Endothelial cell (in vitro differentiated cells): ENCODE measurements at places on chromosomes 7 and 10. TPM values are rescaled to one million over a fixed set of nuclear protein-coding genes. Genes with fewer than 3 reads are reported as not detected.

DNA sequence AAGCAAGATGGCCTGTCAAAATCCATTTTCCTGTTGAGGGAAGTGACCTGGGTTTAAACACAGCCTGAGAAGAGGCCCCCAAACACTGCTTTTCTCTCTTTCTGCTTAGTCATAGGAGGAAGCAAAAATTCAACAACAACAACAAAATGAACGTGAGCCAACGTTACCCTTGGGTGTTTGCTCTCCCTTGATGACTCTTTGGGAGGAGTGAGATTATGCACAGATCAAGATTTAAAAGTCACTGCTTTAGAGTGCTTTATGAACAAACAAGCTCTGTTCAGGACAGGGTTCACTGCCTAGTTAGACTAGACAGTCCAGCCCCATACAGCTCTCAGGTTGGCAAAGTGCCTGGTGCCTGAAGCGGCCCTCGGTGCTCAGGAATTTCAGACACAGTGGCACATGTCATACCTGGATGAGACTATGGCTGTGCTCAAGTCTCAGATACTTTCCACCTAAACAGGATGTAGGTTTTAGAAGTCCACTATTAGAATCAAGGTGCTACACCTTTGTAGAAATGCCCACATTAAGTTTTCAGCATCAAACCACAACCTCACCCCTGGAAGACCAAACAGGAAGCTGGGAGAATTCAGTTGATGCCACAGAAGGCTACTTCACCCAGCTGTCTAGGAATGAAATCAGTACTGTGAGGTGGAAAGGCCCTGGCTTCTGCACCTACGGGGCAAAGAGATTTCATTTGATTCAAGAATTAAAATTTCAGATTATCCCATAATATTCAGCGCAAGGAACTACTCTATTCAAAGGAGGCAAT lies 38.7 kb downstream of the DENND11 start:
- DNase-seq: no peak

DNA sequence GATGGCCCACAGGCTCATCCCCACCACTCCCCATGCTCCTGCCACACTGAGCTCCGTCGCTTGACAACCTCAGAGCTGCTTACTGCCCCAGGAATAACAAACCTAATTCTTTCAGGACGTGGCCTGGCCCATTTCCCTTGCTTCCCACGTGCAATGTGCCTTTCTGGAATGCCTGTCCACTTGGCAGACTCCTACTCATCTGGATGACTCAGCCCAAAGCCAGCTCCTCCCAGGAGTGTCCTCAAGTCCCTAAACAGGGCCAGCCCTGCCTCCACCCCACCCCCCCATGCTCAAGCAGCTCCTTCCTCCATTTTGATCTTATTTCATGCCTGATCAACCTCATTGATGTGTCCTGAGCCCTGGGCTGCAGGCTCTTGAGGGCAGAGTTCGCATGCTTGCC lies 164.9 kb upstream of the RNF32 start:
- DNase-seq: no peak

Gene SYCE1
- 0.26 TPM for total RNA-seq

Gene ANKRD61
- not detected for total RNA-seq

DNA sequence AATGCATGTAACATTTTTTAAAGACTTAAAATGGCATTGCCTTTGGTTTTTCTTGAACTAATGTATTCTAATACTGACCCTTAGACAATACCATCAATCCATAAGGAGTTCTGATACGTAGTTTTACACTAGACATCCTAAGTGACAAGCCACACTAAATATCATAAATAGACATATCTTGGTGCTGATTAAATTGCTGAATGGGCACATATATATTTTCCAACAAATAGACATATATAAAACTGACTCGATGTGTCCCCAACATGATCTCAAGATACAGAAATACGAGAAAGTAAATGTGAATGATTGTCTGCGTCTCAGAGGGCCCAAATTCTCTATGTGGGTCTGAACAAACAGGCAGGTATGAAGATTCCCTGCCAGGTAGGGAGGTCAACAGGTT lies 99.8 kb downstream of the NEBL start:
- no peak for DNase-seq

GRCh38 chr10:18737841-18738240 lies 78.6 kb downstream of the ARL5B start:
- DNase-seq: no peak

- DNase-seq: no peak
These were observed 56.1 kb upstream of the ARID5B start for GRCh38 chr10:61845196-61845949.

DNA sequence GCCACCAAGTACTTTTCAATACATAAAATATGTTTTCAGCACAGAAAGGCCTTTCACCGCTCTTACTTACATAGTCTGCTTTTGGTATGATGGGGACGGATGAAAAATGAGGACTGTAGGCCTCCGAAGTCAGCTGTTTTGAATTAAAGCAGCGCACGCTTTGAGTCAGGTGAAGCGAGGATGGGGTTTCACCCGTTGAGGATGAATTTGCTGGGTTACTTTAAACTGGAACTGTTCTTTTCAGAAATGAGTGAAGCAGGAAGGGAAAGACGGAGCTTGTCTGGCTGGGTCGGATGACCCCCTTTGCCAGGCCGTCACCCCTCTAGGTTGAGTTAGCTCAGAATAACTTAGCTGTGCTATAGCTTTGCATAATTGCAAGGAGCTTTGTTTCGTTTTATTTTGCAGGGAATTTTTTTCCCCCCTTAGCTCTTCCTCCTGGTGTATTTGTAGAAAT lies 40.0 kb downstream of the CUX1 start:
- DNase-seq: no peak

GRCh38 chr7:158018098-158018762 lies 569.4 kb downstream of the PTPRN2 start:
- DNase-seq: no peak

DNA sequence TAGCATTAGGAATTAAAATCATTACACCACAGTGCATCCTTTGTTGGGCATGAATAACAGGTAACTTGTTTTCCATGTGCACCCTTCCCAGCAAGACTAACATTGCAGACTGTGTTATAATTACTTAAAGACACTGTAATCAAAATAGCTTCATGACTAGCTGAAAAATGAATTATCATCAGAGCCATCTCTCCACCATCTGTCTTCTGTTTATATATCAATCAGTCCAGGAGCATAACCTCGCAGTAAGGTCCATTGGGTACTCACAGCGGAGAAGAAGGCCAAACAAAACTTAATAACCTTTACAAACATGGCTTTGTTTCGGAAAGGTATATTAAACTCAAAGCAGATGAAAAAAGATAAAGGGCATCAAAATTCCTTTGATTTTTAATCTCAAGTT lies 90.6 kb downstream of the ODAD2 start:
- no peak for DNase-seq

GRCh38 chr10:8338177-8338766 lies 283.8 kb downstream of the GATA3 start:
- DNase-seq: no peak
